ENCODE measurements at places on chromosomes 1 and 21.
A peak's percentile ranks its signal among the peaks of the same experiment; 100 is the strongest.

DNA sequence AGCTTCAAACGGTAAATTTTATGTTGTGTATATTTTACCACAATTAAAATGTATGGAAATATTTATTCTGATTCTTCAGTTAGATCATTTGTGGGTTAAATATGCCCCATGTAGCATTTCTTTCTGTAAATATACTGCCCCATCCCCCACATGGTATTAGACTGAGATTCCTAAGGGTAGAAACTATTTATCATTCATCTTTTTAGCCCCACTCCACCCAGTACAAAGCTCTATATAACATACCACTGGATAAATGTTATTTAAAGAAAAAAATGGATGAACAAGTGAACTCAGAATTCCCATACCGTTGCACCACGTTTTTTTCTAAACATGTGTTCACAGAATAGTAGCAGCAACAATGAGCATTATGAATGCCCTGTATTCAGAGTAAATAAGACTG lies 234.0 kb upstream of the IRF2BP2 start:
- no peak for DNase-seq

DNA sequence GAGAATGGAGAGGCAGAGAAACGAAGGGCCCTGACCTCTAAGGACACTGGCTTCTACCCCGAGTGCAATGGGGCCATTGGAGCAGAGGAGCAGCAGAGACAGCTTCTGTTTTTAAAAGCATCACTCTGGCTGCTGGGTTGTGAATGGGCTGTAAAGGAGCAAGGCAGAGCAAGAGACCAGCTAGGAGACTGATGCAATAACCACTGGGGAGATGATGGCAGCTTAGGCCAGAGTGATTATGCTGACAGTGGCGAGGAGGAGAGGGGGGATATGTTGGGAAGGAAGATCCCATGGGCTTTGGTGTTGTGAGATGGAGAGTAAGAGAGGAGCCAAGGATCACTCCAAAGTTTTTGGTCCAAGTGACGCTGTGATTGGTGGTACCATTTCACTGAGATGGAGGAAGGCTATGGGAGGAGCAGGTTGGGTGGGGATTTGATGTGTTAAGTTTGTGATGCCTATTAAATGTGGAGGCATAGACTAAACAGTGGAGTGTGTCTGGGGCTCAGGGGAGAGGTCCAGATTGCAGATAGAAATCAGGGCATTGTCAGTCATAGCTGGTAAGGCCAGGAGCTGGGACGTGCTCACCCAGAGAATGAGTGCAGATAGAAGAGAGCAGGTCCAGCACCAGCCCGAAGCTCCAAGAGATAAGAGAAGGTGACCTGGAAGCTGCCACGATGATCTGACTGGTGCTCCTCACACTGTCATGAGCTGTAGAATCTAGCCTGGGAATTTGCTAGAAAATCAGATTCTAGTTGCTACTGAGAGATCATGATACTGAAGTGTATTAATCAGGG lies 11.0 kb downstream of the TRAF5 start:
- DNase-seq, result no peak

- no peak for DNase-seq
Observed at GRCh38 chr21:32389337-32390015, 3.3 kb downstream of the URB1 start.

- no peak for DNase-seq
Observed at GRCh38 chr1:198082576-198082975, 74.2 kb upstream of the NEK7 start.

GRCh38 chr1:177170756-177171535 lies at the start of gene BRINP2:
Gene BRINP2, plus strand, starts transcription at chr1:177170958. Its CDS starts 58,919 bp downstream, at chr1:177229877.
- no peak for DNase-seq

- DNase-seq, result no peak
Observed at GRCh38 chr1:207898260-207898659, 12.7 kb downstream of the CD34 start.

GRCh38 chr1:160837558-160838205 lies 25.0 kb downstream of the CD244 start:
- peak; percentile 37 for DNase-seq

GRCh38 chr1:154626456-154627256 lies 18.7 kb upstream of the ADAR start:
- no peak for DNase-seq

- DNase-seq, result no peak
Observed at GRCh38 chr1:11465307-11465706, 13.6 kb upstream of the DISP3 start.

GRCh38 chr1:15262706-15263105 lies 15.7 kb downstream of the FHAD1 start:
- no peak for DNase-seq

GRCh38 chr1:61334718-61335589 lies 252.6 kb downstream of the NFIA start:
- DNase-seq, result no peak

- no peak for DNase-seq
Observed at GRCh38 chr1:226700861-226701260, 38.2 kb downstream of the ITPKB start.

GRCh38 chr21:41801321-41802197 lies 34.7 kb upstream of the RIPK4 start:
- no peak for DNase-seq

GRCh38 chr21:43916691-43917514 lies 51.9 kb downstream of the AGPAT3 start:
- DNase-seq, result peak; percentile 24

DNA sequence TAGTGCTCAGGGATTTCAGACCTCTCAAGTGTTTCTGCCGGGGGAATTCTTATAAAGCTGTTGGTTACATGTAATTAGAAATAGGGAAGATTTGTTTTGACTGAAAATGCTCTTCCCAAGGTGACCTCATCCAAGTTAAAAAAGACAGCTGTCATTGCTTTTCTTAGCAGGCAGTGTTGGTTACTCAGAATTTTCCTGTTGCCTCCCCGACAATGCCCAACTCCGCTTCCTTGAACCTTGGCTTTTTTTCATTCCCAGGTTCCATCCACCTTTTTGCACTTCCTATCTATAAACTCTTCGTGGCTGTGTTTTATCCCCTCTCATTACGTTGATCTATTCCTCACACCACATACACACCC lies 825 bp upstream of the DPH5 start:
- no peak for DNase-seq

DNA sequence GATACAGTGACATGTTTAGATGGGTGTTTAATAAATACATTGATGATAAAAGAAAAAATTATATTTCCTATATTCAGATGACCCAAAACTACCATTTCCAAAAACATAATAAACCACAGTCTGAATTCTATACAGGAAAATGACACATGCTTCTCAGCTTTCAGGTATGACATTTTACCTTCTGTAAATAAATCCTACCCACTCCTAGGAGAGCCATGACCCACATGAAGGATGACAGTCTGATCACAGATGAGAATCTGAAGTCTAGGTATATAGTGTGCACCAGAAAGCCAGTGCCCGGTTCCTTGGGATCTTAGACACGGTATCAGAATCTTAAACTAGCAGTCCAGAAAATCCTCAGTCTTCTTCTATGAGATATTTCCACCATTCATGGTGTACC lies 3.7 kb upstream of the GJA9 start:
- DNase-seq, result no peak

DNA sequence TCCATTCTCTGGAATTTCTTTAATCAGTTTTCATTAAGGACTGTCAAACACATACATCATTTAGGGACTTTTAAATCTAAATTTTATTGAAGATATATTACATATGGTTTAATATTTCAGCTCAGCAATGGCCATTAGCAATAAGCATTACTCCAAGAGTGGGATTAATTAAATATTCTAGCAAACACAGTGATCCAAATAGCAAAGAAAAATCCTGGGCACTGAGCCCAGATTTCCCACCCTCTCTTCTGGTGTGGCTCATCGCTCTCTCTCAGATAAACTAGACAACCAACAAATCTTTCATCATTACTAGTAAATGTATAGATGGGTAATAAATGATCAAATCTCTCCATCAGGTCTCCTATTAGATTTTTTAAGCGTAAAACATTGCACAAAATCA lies 53.5 kb upstream of the FOXD3 start:
- no peak for DNase-seq

DNA sequence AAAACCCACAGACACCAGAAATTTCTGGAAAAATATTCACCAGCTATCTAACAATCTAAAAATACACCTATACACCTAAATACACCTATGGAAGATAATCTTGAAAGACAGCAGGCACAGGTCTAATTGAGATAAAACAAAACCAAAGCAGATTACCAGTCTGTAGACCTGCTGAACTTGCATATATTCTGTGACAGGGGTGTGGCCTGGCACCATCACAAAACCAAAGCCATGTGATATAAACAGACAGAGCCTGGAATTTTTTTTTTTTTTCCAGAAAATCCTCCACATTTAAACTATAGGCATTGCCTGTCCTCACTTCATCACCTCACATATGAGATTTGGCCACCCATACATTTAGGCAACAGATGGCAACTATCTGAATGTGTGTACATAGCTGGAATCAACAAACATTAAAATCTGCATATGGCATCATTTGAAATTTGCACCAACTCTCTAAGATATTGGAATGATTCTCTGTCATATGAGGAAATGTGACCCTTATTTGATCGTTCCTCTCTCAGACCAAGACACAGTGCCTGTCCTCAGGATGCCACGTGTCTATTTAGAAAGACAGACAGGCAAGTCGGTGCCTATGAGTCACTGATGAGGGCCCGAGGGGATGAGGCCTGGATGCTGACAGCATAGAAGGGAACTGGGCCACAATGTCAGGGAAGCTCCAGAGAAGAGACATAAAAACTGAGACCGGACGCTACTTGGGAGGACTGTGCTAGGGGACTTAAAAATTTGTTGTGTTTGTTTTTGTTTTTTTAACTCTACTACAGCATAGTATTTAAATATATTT lies 32.6 kb downstream of the NMNAT2 start:
- no peak for DNase-seq

DNA sequence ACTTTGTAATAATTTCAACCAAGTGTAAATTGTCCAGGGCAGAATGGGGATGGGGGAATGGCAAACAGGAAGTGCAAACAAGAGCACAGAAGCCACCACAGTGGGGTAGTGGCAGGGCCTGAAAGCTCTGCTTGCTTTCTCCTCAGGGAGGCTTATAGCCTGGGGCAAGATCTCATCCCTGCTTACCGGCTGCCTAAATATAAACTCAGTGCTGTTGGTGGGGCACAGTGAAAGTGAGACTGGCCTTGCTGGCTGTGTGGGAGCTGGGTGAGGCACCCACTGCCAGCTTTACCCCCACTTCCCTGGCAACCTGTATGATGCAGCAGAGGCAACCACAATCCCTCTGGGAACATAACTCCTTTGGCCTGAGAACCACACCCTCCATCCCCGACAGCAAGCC lies 15.2 kb downstream of the STYXL2 start:
- DNase-seq, result no peak

DNA sequence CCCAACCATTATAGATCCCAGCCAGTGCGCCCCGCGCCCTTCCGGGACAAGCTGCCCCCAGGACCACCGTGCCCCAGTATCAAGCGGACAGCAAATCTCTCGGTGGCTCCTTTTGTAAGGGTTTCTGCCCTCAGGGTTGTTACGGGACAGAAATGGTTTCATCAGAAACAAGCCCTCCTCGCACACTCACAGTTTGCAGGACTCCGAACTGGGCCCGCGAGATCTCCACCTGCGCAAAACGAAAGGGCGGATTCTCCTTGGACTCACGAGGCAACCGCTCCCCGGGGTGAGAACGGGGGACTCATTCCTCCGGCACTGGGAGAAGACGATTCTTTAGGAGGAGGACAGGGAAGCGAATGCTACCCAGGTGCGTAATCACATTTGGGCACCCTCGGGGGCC lies 51.1 kb upstream of the H6PD start:
- DNase-seq, result no peak

- DNase-seq, result no peak
Observed at GRCh38 chr1:30335389-30335996, 387.9 kb downstream of the MATN1 start.

DNA sequence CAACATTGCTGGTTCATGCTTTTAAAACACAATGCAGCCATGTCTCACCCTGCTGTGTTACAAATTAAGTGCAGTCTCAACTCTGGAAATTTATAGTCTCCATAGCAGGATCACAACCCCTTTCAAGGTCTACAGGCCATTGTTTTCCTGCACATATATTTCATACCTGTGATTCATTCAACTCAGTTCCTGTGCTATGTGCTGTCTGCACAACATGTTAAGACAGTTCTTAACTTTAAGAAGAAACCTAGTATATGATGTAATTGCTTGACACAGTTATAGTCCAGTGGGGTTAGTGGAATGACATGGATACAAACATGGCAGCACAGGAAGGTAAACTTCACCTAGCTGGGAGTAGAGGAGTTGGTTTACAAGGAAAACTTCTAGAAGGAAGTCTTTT lies 106.4 kb downstream of the IFI44 start:
- no peak for DNase-seq

GRCh38 chr1:40691538-40692428 lies at the start of gene NFYC:
Gene NFYC, plus strand, starts transcription at chr1:40691704. Its CDS starts 47,140 bp downstream, at chr1:40738844.
- DNase-seq, result peak; percentile 81

DNA sequence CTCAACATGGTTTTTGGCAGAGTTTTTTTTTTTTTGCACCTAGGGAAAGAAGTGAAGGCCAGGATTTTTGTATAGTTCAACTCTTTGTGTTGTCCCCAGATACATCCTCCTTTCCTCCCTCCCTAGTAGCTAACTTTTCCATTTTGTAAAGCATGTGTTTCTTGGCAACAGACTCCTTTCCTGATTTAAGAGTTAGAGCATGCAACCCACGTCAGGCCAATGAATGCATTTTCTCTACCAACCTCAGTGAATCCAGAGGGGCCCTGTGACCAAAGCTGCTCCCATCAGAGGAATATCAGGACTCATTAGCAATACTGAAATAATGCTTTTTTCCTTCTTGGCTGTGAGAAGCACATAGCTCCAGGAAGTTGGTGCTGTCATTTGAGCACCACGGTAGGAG lies 287.2 kb downstream of the LMO4 start:
- no peak for DNase-seq

GRCh38 chr1:184557423-184558347 lies 170.9 kb downstream of the C1orf21 start:
- no peak for DNase-seq

DNA sequence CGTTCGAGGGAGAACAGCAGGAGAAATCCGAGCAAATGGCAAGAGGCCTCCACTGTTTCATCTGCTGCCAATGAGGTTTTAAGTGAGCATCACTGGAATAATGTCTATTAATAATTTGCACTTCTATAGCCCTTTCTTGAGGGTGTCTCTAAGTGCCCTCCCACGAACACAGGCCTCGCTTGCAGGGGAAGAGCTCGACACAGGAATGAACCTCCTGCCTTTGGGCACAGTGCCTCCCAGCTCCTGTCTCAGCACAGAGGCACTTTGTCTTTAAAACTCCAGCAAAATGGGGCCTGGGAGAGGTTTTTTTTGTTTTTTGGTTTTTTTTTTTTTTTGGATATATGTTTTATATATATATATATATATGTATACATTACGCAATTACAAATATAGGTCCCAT lies 56.6 kb downstream of the OLIG1 start:
- DNase-seq, result no peak
